Stimulated activated CD8-positive, alpha-beta memory T cell treated with anti-CD3 and anti-CD28 coated beads, Interleukin-7, amount 100 ng/mL, for 1 hour (primary cell): ENCODE measurements at places on chromosomes 2 and 18.

GRCh38 chr2:181614874-181615638 lies 41.8 kb downstream of the CERKL start:
- no peak for DNase-seq

DNA sequence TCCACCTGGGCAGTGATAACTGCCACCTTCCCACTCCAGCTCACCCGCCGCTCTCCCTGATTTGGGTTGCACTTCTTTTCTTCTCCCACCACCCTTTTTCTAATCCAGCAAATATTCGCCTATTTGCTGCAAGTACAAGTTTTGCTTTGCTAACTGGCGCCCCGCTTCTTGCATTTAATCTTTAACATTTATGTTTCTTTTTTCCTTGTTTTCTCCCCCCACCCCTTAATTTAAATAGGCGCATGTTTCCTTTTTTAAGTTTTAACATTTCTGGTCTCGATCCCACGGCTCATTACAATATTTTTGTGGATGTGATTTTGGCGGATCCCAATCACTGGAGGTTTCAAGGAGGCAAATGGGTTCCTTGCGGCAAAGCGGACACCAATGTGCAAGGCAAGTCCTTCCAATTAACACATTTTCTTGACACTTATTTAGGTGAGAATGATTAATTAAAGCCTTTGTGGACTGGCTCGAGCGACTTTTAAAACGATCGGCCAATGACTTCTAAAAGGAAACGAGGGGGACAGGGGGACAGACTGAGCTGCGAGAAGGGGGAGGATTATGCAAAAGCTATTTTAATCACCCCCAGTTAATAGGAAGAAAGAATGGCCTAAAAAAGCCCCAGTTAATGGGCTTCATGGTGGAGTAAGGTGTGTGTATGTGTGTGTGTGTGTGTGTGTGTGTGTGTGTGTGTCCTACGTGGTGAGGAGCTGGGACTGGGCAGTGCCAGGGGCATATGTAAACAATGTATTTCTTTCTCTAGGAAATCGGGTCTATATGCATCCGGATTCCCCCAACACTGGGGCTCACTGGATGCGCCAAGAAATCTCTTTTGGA lies 1.6 kb downstream of the TBR1 start:
- DNase-seq, result no peak

GRCh38 chr2:67652679-67653078 lies 255.5 kb downstream of the ETAA1 start:
- DNase-seq, result no peak

GRCh38 chr2:134333646-134334189 lies 79.8 kb downstream of the MGAT5 start:
- DNase-seq, result no peak

DNA sequence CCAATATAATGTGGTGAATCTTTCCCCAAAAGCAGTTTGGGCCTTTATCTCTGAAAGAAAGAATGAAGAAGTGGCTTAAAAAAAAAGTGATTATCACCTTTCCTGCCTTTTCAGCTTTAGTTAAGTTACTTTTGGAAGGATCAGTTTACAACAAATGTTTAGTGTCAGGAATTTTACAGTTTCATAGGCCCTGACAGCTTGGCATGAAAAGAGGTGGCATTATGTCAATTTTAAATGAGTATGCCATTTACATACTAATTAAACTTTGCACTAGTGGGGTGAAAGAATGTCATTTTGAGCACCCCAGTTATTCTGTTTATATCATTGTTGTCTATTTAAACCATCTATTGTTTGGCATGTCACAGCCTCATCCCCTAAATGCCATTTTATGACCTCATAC lies 763.5 kb upstream of the FANCL start:
- DNase-seq, result no peak
